ENCODE measurements at places on chromosomes 3 and 15.

- no peak for DNase-seq
Observed at GRCh38 chr3:25903371-25904129, 113.7 kb downstream of the OXSM start.

DNA sequence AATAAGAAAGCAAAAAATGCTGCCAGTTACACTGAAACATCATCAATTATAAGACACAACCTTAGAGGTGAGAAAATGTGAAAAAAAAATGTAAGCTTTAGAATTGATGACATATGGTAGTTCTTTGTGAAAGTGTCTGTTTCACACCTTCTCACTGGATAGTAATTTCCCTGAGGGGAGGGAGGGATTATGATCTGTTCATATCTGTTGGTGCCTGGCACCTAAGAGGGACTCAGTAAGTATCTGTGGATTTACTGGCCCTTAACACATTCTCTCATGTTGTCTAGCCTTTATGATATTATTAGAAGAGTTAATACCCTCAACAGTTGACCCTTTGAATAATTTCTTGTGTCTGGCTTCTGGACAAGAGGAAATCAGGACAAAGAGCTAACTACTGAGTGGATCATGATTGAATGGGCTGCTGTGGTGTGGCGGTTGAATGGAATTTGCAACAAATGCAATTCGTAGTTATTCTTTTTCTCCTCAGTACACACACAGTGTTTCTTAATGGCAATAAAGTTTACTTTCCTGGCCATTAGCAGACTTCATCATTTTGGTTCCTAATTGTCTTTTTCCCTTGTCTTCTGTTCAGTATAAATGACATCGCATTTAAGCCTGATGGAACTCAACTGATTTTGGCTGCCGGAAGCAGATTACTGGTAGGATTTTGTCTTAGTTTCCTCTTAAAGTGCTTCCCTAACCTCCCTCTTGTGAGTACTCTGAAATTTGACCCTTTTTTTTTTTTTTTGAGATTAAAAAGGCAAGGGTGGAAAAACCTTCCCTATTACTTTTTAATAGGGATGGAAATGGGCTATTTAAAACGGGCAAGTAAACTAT lies 9.5 kb downstream of the IFT122 start:
- no peak for DNase-seq

DNA sequence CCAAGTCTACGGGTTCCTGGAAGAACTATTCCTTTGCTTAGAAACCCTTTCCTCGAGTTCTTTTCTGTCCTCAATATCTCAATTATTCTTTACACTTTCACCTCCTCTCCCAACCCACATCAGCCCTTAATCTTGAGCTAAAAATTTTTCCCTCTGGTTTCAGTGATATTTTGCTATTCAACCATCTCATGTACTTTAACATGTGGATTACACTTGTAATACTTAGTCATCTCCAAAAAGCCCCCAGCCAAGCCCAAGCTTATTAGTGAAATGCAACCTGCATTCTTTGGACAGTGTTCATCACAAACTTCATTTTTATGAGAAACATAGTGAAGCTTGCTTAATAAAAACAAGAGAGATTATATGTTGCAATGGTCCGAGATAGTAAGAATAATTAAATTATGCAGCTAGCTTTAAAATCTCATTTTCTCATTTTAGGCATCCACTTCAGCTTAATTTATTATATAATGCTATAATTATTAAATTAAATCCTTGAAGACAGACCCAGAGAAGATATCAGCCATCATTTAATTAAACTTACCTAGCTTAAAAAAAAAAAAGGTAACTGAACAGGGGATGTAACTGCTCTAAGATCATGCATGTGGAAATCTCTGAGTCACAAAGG lies 534.5 kb upstream of the TBL1XR1 start:
- DNase-seq = no peak

DNA sequence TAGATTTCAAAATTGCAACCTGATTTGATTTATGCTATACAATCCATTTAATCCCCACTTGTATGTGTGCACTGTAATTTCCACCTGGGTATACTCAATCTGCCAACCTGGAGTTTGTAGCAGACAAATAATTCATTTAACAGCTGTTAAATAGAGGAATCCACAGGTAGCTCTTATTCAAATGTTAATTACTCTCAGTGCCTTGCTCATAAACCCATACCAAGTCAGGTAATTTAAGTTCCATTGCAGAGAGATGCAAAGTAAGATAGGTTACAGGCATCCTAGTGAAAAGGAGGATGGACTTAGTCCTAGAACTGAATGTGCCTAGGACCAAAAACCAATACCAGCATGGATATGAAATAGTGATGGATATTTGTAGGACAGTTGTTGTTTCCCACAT lies 674.2 kb downstream of the TBL1XR1 start:
- peak; percentile 71 for DNase-seq

- peak; percentile 33 for DNase-seq
Observed at GRCh38 chr3:178849199-178849910, 222.3 kb downstream of the ZMAT3 start.

GRCh38 chr15:40731034-40731433 lies 24.0 kb downstream of the RMDN3 start:
- no peak for DNase-seq

GRCh38 chr15:61367953-61368352 lies 138.9 kb upstream of the RORA start:
- DNase-seq = peak; percentile 64

DNA sequence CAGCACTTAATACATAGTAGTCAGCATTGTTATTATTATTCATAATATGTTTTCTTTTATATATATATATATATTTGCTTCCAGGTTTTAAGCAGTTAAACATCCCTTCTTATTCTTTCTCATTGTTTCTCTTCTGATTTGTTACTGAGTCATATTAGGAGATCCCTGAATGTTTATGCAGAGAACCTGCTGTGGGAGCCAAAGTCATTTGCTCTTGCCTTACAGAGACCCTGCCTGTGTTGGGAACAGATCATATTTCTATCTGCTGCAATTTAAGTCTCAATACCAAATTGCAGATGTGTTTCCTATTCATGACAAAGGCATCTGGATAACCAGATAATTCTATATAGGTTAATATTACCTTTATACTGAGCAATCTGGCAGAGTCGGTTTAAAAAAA lies 323.0 kb upstream of the UMPS start:
- DNase-seq = no peak

DNA sequence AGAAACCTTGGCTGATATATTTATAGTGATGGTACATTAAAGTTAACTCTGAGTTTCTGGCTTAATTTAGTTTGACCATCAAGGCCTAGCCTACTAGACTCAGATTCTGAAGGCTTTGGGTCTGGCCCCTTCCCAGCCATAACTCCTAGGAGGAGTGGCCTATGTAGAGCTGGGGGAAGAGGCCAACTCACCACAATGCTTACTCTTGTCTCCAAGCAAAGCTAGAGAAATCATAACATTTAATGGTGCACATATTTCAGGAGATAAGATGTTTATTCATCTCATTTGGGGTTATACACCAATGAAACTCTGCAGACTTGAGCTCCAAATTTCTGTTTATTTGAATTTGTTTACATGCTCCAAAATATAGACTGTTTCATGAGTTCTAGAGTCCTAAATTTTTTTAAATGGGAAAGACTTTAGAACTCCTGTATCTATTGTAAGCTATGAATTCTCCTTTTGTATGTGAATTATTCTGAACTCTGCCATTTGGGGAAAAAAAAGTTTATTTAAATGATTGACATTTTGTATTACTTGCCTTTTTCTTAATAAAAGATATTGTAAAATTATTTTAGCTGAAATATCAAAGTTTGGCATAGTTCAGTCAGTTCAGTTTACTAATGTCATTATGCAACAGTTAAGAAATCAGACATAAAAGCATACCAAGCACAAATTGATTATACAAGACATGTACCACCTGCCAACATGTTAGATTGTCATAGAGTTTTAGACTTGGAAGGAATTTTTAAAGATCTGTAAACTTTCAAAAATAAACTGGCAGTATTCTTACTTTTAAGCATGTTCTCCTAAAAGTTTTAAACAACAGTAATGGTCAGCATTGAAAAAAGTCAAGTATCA lies 143.4 kb upstream of the NR2E3 start:
- DNase-seq = no peak

- DNase-seq = peak; percentile 62
Observed at GRCh38 chr3:161096771-161097367, 8.3 kb downstream of the B3GALNT1 start.

GRCh38 chr15:84736375-84736774 lies 12.0 kb upstream of the ZNF592 start:
- no peak for DNase-seq

DNA sequence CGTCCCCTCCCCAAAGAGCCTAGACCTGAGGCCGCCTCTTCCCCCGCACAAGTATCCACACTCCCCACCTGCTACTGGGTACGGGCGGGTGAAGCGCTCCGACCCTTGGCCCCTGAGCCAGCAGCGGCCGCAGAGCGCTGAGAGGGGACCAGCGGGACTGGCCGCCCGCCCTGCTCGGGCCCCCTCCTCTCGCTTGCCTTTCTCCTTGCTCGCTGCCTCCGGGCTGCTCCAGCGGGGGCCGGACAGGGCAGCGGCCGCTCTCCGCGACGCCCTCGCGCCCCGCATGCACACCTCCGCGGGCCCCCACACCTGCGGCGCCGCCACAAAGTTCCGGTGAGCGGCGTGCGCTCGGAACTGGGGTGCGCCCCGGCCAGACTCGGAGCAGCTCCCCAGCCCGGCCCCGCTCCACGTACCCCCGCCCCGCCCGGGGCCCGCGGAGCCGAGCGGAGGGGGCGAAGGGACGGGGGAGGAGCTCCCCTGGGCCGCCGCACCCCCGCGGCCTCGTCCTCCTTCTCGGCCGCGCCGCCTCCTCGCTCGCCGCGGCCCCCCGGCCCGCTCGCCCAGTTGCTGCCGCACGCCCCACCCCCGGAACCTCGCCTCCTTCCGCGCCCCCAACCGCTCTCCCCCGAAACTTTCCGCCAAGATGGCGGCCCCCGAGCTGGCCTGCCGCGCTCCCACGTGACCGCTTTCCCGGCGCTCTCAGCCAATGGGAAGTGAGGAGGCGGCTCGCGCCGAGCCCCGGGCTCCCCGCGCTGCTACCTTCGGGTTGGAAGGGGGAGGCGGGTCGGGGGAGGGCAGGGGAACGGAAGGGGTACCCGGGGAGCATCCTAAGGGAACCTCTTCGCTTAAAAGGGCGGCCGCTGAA lies 704 bp downstream of the DLG1 start:
- DNase-seq = peak; percentile 97

DNA sequence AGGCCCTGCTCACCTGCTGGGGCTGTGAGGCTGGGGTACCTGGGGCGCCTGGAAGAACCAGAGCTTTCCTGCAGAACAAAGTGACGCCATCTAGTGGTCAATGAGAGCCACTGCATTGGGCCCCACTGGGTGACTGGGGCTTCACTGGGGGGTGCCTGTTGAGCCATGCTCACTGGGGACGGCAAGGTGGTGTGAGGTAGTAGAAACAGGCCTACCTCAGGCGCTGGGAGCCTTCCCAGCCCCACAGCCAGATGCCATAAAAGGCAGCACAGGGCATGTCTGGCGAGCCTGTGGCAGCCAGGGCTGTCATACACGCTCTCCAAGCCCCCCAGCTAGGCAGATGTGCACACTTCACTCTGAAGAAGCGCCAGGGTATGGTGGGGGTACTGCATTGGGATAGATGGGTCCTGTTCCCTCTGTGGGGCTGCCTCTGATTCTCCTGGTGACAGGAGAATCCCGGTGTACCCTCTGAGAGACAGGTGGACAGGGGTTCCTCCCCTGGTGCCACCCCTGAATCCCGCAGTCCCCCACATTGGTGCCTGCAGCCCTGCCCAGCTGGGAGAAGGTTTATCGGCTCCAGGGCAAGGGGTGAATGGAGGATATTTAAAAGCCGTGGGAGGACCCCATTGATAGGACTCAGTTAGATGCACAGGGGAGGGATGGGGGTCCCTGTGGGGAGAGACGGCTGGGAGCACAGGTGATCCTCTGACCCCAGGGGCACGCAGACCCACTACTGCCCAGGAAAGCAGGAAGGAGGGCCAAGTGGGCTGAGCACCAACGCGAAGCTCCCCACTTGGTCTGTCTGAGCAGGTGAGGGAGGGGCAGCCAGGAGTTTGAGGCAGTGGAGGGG lies 178.8 kb downstream of the NSMCE3 start:
- DNase-seq = no peak

- DNase-seq = no peak
Observed at GRCh38 chr3:87206070-87206469, 21.0 kb upstream of the CHMP2B start.

DNA sequence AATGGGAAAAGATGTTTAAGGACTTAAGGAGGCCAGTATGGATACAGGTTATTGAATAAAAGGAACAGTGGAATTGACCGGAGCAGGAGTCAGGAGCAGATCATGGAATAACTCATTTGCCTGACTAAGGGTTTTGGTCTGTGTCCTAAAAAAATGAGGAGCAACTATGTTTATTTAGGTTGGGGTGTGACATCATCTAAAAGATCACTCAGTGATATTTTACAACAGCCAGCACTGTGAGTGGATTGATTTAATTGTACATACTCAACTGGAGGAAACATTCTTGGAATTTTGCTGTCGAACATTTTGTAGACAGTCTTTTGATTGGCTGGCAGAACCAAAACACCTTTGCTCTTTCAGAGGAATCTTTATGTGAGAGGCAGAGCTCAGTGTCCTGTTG lies 348.6 kb upstream of the CDIN1 start:
- no peak for DNase-seq

DNA sequence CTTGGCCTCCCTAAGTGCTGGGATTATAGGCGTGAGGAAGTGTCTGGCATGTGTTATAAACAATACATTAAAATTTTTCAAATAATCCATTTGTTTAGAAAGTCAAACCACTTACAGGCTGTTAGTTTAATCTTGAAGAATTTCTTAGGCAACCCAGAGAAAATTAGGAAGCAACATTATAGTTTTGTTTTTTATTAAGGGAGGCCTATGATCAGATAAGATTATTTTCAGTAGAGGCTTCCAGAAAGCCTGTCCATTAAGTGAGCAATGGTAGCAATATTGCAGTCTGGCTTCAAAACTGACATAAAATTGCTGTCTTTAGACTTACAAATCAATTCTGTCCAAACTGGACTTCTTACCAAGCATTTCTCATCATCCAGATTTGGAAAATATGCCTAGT lies 49.6 kb downstream of the CD47 start:
- no peak for DNase-seq

DNA sequence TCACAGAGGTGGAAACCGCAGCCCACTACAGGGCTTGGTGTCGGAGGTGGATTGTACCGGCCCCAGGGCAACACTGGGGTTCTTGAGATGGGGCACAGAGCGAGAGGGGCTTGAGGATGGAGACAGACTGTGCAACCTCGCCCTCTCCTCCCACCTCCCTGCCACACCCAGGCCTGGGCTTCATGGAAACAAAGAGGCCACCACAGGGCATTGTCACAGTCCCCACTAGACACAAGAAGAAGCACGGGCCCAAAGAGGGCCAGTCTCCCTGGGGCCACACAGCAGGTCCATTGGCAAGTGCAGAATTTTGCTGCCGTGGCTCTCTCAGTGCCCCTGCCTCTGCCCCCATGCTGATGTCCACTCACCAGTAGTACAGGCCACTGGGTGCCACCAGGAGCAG lies 4.1 kb upstream of the CALML4 start:
- DNase-seq = no peak
